ENCODE measurements at places on chromosomes 11 and 22.

- no peak for DNase-seq
Measured at GRCh38 chr22:43996981-43997265, 27.2 kb upstream of the PARVB start.

DNA sequence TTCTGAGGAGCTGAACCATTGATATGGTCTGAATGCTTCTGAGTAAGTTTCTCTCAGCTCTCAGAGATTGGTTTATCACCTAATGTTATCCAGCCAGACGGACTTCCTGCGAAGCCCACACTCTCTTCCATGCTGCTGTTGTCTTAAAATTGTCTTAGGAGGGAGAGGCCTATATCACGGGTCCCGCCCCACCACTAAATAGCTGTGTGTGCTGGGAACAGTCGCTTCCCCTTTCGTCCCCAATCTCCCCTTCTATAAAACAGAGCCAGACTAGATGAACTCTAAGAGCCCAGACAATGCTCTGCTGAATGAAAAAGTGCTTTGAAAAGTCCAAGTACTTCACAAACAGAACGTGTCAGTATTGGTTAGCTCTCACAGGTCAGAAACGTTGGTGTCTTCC lies 81.4 kb upstream of the AKIP1 start:
- no peak for DNase-seq

GRCh38 chr11:15865212-15865987 lies 490.9 kb downstream of the SOX6 start:
- no peak for DNase-seq

DNA sequence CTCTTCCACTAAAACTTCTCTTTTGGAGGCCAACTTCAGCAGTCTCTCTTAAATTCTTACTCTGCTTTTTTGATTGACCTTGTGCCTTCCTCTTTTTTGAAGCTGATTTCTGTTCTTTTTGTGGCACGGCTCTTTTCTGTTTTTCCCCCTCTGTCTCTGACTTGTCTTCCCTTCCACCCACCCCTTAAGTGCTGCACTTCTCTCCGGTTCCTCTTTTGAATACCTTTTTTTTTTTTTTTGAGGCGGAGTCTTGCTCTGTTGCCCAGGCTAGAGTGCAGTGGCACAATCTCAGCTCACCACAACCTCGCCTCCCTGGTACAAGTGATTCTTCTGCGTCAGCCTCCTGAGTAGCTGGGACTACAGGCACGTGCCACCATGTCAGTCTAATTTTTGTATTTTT lies 211.9 kb downstream of the BLID start:
- no peak for DNase-seq

DNA sequence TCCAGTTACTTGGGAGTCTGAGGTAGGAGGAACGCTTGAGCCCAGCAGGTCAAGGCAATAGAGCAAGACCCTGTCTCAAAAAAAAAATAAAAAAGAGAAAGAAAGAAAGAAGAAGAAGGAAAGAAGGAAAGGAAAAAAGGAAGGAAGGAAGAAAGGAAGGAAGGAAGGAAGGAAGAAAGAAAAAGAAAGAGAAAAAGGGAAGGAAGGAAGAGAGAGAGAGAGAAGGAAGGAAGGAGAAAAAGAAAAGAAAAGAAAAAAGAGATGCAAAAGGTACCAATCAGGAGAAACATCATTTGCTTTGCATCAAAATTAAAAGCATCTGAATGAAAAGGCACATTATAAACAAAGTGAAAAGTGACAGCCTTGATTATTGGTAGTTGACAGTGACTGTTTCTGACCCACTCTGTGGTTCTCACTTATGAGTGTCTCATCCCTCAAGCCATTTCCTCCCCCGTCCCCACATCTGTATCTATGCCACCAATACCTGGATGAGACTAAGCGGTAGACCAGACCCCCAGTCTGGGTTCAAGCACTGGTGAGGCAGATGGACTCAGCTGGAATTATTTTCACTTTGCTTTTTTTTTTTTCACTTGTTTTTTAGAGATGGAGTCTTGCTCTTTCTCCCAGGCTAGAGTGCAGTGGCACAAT lies 33.0 kb upstream of the XBP1 start:
- DNase-seq = no peak

- no peak for DNase-seq
Measured at GRCh38 chr11:82229341-82229740, 504.3 kb downstream of the FAM181B start.

GRCh38 chr11:126113515-126113957 lies 50.9 kb upstream of the CDON start:
- DNase-seq = no peak

GRCh38 chr11:120109531-120109930 lies 28.4 kb downstream of the TRIM29 start:
- no peak for DNase-seq

GRCh38 chr11:62024936-62025486 lies 57.6 kb upstream of the FTH1 start:
- DNase-seq = no peak

GRCh38 chr22:29032584-29032983 lies 29.0 kb downstream of the C22orf31 start:
- DNase-seq = no peak

- no peak for DNase-seq
Measured at GRCh38 chr22:23536821-23537345, 43.2 kb downstream of the IGLL1 start.

- DNase-seq = no peak
Measured at GRCh38 chr11:116170526-116171120, 602.2 kb downstream of the BUD13 start.

- no peak for DNase-seq
Measured at GRCh38 chr11:43542750-43543712, 137.5 kb upstream of the HSD17B12 start.

DNA sequence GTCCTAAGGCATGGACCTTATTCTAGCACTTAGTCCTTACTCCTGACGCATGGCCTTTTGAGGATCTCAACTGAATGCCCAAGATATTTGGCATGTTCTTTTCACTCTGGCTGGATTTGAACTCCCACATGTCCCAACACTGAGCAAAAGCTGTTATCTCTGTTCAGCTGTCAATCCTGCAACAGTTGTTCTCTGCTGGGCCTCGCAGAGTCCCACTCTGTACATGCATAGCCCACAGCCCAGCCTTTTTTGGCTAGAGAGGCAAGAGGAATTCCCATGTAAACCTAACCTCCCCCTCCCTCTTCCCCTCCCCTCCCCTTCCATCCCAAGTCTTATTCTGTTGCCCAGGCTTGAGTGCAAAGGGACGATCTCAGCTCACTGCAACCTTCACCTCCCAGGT lies 21.8 kb upstream of the DRG1 start:
- DNase-seq = no peak

Data from activated CD8-positive, alpha-beta memory T cell treated with anti-CD3 and anti-CD28 coated beads for 1 hour (primary cell).